ENCODE measurements at places on chromosomes 6 and 20.
A peak's percentile ranks its signal among the peaks of the same experiment; 100 is the strongest.

DNA sequence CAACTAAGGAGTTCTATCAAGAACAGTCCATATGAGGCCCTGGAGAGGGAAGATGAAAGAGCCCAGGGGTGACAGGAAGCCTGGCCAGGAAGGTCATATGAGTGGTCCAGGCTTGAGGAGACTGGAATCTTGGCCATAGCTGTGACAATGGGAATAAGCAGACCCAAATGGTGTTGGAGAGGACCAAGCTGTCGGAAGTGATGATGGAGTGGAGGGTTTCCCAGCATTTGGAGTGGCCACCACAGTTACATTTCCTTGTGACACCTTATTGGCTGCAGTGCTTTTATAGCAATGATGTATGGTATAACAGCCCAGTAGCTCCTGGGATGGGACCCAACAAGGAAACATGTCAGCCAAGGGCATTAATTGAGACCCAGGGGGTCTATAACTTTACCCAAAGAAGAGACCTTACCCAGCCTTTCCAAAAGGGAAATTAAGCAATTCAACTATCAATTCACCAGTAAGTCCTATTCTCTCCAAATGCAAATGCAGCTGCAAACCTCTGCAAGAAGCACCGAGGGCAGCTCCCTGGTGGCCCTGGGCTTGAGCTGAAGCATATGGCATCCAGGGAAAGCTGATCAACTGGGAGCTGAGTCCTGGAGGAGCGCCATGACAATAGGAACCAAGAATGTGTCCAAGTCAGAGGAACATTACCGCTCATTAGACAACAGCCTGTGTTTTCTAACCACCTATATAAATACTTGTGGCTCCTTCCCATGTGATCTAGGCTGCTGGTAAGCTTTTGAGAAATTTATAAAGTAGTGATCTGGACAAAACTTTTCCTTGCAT, 219.4 kb downstream of the SOD2 start:
- DNase-seq = no peak

DNA sequence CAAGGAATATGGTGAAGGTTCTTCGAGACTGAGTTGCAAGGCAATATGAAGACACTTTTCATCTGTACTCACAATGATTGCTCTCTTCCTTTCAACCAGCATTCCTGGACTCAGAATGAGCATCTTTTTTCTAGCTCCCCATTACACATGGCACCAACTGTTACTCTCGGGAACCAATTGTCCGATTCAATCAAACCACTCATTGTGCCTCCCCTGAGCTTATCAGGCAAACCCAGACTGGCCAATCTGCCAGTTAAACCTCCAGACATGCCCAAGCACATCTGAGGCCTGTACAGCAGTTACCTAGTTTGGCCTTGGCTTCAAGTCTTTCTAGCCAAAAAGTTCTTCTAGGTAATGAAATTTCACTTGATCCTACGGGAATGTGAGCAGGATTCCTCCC, 164.1 kb downstream of the ID4 start:
- DNase-seq = no peak

GRCh38 chr6:47785182-47785581, 3.4 kb downstream of the OPN5 start:
- no peak for DNase-seq

- no peak for DNase-seq
Observed at GRCh38 chr6:113871975-113872374, 14.8 kb downstream of the MARCKS start.

- DNase-seq = peak; percentile 55
Observed at GRCh38 chr20:39049684-39050554, 87.8 kb downstream of the DHX35 start.

GRCh38 chr20:56158489-56158888, 90.0 kb upstream of the MC3R start:
- no peak for DNase-seq

- DNase-seq = no peak
Observed at GRCh38 chr6:46013639-46014038, 2.0 kb downstream of the CLIC5 start.

GRCh38 chr20:39800111-39800510, 838.0 kb downstream of the DHX35 start:
- DNase-seq = no peak

DNA sequence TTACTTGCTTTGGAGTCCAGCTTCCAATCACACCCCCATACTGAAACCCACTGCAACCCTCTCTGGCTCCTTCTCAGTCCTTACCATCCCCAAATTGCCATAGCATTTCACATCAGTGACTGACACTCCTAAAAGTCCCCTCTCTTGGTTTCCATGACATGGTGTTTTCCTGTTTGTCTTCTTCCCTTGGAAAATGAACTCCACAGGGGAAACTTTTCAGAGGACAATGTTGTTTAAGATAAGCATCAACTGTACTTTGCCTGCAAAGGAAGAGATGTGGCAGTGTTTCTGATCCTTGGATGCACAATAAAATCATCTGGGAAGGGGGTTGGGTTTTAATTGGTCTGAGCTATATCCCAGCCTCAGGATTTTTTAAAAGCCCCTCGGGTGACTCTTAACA, 214.9 kb downstream of the HACE1 start:
- DNase-seq = no peak

GRCh38 chr6:170174124-170174770, 116.6 kb downstream of the DLL1 start:
- no peak for DNase-seq

GRCh38 chr6:85383042-85383441, 66.8 kb upstream of the NT5E start:
- no peak for DNase-seq

DNA sequence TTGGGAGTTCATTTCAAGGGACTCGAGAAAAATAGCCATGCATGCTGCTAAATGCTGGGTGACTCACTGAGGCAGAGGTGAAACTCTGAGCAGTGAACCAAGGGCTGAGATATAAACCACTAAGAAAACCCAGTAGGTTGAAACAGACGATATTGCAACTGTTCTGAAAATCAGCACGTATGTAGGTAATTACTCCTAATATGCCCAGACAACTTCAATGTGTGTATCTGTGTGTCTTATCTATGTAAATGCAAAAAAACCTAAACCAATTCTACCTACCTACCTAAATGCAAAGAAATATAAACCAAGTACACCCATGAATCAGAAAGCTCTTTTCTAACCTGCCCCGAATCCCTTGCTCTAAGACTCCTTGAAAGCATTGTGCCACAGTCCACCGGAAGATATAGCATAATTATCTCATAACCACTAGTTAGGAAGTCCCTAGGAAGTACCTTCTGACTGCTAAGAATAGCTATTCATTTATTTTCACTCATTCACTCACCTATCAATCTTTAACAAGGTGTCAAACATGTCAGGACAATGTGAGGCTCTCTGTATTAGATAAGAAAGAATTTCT, 458.7 kb upstream of the RUNX2 start:
- DNase-seq = no peak

GRCh38 chr20:34193051-34193450, 48.2 kb upstream of the ASIP start:
- DNase-seq = no peak

DNA sequence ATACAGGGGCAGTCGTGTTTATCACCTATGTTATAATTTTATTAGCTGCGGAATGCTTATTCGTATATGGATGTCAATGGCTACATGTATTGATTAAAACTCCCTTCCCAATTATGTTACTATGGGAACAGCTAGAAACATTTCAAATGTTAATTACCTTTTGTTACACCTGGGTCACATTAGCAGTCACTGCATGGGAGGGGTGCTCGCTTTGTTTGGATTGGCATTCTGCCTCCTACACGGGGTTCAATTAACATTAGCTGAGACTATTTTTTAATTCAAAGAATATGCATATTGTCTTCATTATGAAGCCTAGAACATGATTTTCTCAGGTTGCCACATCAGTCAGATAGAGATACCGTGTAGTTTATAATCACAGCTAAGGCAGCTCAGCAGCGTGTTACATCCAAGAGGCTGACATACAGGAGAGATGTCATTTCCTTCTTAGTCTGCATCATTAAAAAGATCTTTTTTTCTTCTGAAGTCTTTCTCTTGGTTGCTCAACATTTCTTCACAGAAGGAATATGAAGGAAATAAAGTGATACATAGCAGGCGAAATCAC, 76.2 kb upstream of the RPS6KA2 start:
- DNase-seq = no peak

DNA sequence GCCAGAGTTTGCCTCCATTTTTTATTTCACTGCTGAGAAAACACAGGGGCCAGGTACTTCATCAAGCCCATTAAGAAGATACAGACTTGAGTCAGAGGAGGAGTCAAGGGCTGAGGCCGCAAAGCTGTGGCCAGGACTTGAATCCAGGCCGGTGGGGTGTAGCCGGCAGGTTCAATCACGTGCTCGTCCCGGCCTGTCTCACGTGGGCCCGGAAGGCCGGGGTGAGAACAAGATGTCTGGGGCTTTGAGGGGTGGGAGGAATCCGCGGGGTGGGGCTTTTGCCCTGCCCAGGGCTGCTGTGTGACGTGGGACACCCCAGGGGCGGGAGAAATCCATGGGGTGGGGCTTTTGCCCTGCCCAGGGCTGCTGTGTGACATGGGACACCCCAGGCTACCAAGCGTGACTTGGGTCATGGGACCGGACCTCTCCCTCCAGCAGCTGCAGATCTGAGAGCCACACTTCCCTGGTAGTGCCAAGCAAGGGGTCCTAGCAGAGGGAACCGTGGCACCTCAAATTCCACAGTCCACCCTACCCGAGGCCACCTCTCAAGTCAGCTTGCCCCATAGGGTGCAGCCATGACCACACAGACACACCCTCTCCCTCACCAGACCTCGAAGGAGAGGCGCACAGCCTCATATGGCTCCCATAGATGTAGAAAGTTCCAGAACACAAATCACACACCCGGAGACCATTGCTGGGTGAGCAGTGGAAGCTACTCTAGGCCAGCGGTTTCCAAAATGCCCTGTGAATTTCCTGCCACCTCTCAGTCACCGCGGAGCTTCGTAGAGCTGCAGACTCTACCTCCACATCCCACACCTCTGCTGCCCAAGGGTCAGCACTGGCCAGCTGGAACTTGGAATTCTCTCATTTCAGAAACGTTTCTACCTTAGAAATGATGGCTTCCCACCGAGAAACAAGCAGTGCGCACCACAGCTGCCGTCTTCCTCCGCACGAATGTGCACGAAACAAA, 156.1 kb downstream of the DLL1 start:
- no peak for DNase-seq

- DNase-seq = no peak
Observed at GRCh38 chr6:165844801-165845364, 181.8 kb upstream of the PDE10A start.

GRCh38 chr6:116047173-116047933, 13.3 kb downstream of the FRK start:
- DNase-seq = peak; percentile 36

DNA sequence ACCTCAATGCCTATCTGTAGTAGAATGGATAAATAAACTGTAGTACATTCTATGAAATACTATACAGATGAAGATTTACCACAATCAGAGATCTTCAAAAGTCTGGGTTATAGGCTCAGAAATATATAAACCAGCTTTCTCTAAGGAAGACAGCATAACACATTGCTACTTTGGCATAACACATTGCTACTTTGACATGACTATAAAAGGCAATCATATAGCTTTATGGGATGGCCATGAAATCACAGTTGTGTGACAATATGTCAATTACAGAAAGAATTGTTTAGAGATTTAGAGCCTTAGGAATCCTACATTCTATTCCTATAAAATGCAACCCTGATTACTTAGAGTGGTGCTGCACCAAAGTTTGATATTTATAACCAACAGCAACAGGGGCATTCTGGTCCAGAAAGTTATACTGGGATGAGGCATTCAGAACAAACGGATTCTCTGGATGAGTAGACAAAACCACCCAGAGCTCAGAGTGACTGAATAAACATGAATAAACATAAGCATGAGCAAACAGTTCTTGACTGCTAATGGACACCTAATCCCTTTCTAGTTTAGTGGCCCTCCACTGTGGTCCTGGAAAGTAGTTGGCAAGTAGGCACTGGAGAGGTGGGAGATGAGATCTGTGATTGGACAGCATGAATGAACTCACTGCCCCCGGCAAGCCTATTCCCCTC, 12.0 kb downstream of the TTI1 start:
- DNase-seq = no peak

- DNase-seq = no peak
Observed at GRCh38 chr20:48627737-48628128, 200.1 kb downstream of the PREX1 start.

- DNase-seq = no peak
Observed at GRCh38 chr20:13443690-13444089, 195.0 kb downstream of the TASP1 start.

GRCh38 chr20:22472447-22473100, 111.8 kb downstream of the FOXA2 start:
- no peak for DNase-seq

DNA sequence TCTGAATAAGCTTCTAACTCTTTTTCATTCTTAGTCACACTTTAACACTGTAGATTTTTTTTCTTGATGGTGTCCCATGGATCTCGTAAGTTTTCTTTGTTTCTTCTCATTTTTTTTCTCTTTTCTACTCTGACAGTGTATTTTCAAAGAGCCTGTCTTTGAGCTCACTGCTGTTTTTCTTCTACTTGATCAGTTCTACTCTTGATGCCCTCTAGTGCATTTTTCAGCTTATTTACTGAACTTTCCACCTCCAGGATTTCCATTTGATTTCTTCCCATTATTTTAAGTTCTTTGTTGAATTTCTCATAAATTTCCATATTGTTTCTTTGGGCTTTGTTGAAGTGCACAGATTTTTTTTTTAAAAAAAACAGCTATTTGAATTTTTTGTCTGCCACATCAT, 2641.1 kb upstream of the DEFB115 start:
- no peak for DNase-seq

- no peak for DNase-seq
Observed at GRCh38 chr6:121205569-121205968, 128.7 kb downstream of the TBC1D32 start.

GRCh38 chr6:49504666-49505065, 4.9 kb downstream of the GLYATL3 start:
- no peak for DNase-seq

All from NCI-H226 (cell line).